Heart right ventricle (tissue), 16 donors: ENCODE measurements at places on chromosomes 11 and 22. TPM values are rescaled to one million over a fixed set of nuclear protein-coding genes. Genes with fewer than 3 reads are reported as not detected.
A peak's percentile ranks its signal among the peaks of the same experiment; 100 is the strongest.

GRCh38 chr22:38873469-38874411, 1.7 kb upstream of the CBX6 start:
- no peak for DNase-seq

DNA sequence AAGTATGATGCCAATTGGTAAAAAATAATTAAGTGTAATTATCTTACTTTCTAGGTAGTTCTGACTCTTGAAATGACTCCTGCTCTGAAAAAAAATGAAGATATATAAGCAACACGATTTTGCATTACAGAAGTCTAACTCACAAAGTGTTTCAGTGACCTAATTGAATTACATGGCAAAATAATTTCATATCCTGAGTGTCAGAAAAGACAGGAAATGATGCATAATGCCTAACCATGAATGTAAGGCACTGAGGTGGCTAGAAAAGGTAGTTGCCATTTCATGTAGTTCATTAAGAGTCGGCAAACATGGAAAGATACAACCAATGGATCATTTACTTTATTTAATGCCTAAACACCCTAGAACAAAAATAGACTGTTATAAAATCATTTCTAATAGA, 113.5 kb downstream of the GUCY1A2 start:
- DNase-seq = no peak

DNA sequence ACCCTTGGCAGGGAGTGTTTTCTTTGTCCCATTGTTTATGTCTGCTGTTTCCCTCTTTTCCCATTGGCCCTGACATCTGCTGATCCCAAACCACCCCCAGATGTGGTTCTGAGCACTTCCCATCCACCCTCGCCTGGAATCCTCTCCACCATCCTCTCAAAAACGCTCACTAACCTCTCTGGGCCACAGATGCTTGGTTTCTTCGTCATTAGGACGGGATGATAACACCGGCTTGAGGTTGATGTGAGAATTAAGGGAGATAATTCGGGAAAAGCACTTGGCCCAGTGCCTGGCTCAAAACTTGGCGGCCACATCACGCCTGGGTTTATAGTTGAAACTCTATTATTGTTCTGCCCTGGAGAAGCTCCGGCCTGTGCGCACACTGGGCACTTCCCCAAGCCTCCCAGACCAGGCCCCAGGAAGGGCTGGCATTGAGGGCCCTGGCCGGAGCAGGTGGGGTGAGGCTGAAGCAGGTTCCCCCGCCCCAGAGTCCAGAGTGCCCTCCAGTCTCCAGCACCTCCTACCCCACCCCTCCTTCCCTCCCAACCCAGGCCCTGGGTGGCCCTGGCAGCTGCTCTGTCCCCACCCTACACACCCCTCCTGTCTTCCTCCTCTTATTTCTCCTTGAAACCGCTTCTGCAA, 63.7 kb downstream of the CYTH4 start:
- peak; percentile 31 for DNase-seq

DNA sequence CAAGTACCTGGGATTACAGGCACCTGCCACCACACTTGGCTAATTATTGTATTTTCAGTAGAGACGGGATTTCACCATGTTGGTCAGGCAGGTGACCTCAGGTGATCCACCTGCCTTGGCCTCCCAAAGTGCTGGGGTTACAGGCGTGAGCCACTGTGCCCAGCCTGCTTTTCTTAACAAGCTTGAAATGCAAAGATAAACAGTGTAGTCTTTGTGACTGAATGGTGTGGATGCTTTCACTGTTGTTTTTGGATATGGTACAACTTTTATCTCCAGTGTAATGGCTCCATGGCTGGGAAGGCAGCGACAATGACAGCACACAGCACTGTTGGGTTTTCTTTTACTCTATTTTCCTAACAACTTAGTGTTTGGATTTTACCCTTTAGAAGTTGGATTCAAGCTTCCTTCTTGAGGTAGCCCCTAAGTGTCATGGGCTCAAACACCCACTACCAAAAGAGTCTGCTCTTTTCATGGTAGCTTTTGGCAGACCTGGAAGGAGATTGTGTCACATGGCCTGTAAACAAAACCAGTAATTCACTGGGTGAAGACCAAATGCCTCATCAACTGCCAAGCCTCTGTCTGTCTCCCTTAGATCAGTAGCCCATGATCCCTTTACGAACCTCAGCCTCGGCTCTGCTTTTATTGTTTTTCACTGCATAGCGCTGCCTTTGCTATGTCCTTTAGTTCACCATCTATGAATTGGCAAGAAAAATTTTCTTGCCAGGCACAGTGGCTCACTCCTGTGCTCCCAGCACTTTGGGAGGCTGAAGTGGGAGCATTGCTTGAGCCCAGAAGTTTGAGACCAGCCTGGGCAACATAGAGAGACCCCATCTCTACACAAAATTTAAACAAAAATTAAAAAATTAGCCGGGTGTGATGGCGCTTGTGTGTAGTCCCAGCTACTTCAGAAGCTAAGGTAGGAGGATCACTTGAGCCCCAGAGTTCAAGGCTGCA, 6.4 kb downstream of the VPS51 start:
- DNase-seq = no peak

DNA sequence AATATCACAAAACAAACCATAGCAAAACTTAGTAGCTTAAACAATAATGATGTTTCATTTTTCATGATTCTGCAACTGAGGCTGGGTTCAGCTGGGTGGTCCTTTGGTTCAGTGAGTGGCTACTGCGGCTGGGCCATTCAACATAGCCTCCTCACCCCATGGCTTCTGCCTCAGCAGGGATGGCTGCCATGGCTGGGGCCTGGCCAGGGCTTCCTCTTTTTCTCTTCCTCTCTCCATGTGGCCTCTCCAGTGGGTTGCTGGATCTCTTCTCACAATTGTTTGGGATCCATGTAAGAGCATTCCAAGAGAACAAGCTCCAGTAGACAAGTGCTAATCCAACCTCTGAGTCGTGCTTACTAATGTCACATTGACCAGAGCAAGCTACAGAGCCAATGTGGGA, 248.6 kb upstream of the PLET1 start:
- DNase-seq = no peak

- no peak for DNase-seq
Measured at GRCh38 chr22:38850941-38851849, 7.4 kb upstream of the NPTXR start.

DNA sequence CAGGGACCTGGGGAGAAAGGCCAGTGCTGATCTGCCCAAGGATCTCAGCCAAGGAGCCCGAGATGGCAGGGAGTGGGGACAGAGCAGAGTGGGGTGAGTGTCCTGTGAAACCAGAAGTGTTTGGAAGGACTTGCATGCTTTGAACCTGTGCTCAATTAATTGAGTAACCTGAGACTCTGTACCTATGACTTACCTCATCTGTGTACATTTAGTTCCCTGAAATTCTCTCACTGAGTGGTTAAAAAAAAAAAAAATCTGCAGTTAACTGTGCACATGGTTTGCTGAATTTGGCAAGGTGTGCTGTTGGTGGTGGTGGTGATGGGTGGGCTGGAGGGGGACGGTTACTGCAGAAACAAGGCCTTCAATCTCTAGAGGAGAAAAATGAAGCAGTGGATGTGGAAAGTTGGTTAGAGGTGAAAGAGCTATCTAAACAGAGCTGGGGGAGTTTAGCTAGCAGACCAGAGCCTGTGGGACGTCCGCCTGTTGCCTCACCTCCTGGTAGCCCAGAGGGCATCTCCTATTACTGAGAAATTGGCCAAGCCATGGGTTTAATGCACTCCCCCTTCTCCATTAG, 8.3 kb upstream of the SORL1-AS1 start:
- no peak for DNase-seq

TMPRSS5 gene
- 0.47 TPM for total RNA-seq

DNA sequence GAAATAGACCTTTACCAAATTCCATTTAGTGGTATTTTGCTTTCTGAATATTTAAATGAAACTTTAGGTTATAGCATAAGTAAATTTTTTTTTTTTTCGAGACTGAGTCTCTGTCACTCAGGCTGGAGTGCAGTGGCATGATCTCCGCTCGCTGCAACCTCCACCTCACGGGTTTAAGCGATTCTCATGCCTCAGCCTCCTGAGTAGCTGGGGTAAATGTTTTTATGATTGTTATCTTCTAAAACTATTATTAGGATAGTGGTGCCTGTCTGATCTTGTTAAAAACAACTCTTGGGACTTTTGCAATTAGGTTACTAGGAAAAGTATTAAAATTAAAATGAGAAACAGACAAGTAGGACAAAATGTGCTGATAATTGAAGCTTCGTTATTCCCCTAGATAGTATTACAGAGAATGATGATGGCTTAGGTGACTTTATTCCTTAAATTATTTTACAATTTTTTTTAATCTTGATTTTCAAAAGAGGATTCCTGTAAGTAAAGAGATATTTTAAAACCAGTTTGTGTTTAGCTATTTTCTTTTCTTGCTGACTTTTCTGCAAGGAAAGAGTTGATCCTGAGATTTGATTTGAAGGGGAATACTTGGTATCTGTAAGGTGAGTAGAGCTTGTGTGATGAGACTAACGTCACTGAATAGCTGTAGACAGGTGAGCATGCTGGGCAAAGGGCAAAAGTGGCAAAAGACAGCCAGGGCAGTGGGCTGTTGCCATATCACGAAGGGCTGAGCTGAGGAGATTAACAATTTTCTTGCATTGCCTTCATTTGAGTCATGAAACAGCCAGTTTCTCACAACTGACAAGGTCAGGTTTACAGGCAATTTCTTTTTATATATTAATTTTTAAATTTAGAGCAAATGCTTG, 20.8 kb downstream of the CRKL start:
- no peak for DNase-seq

- DNase-seq = no peak
Measured at GRCh38 chr11:107042748-107043147, 24.5 kb upstream of the GUCY1A2 start.

OR51D1 gene
- total RNA-seq = not detected

GRCh38 chr11:96464700-96465307, 75.0 kb downstream of the JRKL start:
- no peak for DNase-seq

DNA sequence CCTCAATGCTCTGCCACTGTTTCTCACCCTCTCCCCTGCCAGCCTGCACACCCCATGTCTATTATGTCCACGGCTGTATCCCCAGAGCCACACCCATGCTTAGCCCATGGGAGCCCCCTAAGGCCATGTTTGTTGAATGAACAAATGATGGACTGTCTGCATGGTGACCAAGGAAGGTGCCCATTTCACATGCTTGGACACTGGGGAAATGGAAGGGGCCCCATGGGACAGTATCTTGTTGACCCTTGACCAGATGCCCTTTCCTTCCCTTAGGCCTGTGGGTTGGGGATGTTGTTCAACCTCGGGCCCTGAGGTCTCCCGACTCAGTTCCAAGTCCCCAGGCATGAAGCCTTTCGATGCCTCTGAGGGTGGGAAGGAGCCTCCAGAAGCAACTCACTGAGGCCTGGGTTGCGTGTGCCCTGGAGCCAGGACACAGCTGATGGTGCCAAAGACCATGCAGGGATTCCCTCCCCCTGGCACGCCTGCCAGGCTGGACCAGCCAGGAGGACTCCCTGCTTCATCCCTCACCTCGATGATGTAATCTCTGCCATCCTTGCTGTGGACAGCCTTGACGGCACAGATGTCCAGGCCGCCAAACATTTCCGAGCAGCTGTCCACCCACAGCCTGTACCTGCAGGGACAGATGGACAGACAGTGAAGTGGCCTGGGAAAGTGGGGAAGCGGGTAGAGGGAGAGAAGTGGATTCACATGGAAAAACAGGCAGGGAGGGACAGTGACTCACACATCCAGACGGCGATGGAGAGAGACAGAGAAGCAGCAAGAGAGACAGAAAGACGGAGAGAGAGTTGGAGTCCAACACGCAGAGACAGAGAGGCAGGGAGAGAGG, 58.9 kb downstream of the FBXO7 start:
- no peak for DNase-seq

- DNase-seq = peak; percentile 88
Measured at GRCh38 chr22:35840302-35840739, 122.6 kb downstream of the APOL5 start.

- DNase-seq = no peak
Measured at GRCh38 chr11:33722590-33723234, 13.5 kb downstream of the CD59 start.

DNA sequence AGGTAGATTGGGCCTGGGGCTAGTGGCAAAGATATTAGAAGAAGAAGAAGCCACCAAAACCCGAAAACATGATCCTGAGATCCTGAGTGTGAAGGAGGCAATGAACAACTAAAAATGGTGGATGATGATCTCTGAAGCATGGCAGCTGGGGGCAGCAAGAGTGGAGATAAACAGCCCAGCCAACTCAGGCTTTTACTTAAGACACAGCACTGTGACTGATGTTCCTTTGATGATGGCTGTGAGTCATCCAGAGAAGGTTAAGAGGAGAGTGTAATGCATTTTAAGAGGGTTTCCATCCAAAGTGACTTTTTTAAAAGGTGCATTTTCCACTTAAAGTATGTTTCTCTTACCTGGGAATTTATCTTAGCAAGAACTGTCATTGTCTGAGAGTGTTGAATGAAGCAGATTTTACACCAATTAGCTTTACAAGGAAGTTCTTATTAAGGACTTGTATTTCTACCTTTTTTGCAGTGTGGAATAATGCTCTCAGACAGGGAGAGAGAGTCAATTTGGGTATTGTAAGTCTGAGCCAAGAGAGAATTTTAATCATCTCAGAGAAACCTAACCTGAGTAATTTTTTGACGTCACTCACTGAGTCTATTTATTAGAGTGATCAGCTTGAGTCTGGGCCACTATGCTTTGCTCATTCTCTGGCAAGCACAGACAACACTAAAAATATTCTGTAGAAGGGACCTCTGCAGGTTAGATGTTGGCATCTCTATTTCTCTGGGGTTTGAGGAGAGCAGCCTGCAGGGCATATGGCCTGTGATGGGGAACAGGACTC, 14.1 kb upstream of the CALCB start:
- DNase-seq = no peak

GAS2 gene
- total RNA-seq = 17.2 TPM

DNA sequence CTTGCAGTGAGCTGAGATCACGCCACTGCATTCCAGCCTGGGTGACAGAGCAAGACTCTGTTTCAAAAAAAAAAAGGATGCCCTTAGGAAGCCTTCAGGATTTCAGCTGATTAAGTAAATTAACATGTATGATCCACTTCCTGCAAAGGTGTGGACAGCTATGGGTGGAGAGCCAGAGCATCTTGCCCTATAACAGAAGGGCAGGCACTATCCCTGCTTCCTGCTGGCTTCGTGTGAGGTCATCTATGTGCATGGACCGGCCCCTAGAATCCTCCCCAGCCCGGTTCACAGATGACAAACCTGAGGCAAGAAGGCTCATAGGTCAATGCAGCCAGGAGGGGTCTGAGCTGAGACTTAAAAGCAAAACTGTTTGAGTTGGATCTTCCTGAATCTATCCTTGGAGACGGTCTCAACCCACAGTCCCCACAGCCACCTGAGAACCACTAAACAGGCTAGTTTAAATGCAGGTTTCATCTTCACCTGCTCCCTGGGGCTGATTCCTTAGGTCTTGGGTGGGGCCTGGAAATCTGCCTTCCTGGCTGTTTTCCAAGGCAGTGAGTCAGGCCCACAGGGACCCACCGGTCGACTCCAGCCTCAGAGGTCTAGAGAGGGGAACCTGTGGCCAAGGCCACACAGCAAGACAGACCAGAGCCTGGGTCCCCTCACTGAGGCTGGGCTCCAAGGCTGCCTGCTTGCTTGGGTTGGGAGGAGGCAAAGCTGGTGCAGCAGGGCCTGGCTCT, 55.2 kb upstream of the MPEG1 start:
- DNase-seq = no peak
